ENCODE measurements at places on chromosomes 5 and 9. TPM values are rescaled to one million over a fixed set of nuclear protein-coding genes. Genes with fewer than 3 reads are reported as not detected.
A peak's percentile ranks its signal among the peaks of the same experiment; 100 is the strongest.

The TERT gene
- total RNA-seq: not detected

The HK3 gene
- total RNA-seq: not detected

The ITK gene
- 0.11 TPM for total RNA-seq

The CMBL gene
- total RNA-seq: 4.0 TPM

The CRB2 gene
- total RNA-seq: not detected

The PCDHGA10 gene
- total RNA-seq: 11.1 TPM

DNA sequence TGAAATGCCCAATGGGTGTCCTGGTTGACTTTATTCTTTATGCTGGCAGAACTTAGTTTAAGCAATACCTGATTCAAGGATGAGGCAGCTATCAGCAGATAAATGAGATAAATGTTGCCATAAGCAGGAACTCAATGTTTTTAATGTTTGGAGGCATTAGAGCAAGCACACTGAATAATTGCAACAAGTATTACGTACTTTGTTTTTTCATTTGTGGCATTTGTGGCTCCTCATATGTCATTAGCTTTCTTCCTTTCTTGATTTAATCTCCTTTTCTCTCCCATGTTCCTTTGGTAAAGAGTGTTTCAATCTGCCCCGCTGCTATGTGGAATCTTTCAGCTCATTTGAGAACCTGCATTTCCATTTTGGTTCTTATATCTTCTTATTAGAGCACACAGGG is 6.4 kb upstream of the NR3C1 start:
- H3K27ac ChIP-seq: no peak overlapping the region
- H3K4me1 ChIP-seq: peaks cover 18% of the 10 kb centered on the region
- no peaks in the 10 kb centered on the region for H3K36me3 ChIP-seq
- no peak overlapping the region for H3K4me3 ChIP-seq
- no peaks in the 10 kb centered on the region for H3K27me3 ChIP-seq
- no peak for DNase-seq

DNA sequence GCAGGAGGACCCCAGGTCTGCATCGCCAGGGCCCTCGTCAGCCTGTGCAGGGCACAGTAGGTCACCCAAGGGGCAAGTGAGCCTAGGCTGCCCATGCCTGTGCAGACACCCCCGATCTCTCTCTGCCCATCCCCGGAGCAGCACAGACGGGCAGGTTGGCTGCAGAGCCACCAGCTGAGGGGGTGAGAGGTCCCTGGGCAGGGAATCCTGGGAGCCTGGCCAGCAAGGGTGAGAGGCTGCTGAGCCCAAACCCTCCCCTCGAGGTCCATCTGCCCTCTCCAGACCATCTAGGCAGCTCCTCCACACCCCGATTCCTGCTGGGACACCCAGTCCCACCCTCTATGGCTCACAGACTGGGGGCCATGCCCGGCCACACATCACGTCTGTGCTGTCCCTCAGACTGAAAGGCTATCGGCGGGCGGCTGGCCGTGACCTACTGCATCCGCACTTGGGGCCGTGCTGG is 2.8 kb upstream of the DPP7 start:
- no peak overlapping the region for H3K4me3 ChIP-seq
- no peaks in the 10 kb centered on the region for H3K36me3 ChIP-seq
- no peak overlapping the region for H3K27ac ChIP-seq
- no peaks in the 10 kb centered on the region for H3K27me3 ChIP-seq

GRCh38 chr5:131996210-131997025 is 15.0 kb downstream of the ACSL6 start:
- no peaks in the 10 kb centered on the region for H3K4me1 ChIP-seq
- H3K27ac ChIP-seq: no peak overlapping the region
- no peak overlapping the region for H3K4me3 ChIP-seq
- no peaks in the 10 kb centered on the region for H3K36me3 ChIP-seq
- DNase-seq: no peak

GRCh38 chr5:7436521-7436920 is 40.6 kb downstream of the ADCY2 start:
- H3K27ac ChIP-seq: no peak overlapping the region
- no peaks in the 10 kb centered on the region for H3K27me3 ChIP-seq
- no peak for DNase-seq
- no peaks in the 10 kb centered on the region for H3K4me1 ChIP-seq
- no peak overlapping the region for H3K4me3 ChIP-seq

DNA sequence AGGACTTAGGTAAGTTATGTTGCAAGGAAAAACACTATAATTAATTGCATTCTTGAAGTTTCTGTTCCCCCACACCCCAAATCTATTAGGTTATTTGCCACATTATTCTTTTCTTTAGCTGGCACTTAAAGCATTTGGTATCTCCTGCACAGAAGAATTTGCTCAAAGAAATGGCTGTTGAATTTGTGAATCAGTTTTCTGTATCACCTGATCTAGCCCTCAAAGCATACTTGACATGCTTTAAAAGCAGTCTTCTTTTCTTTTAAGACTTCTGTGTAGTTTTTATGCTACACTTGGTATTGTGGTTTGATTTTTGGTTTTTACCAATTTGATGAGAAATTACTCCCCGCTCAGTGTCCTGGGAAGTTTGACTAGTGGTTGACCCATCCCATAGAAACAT is 69.1 kb downstream of the RIC1 start:
- no peaks in the 10 kb centered on the region for H3K27me3 ChIP-seq
- no peak overlapping the region for H3K4me3 ChIP-seq
- 0 out of 2 replicates have a peak, but pooled peaks cover 7% of the 10 kb centered on the region for H3K4me1 ChIP-seq
- H3K36me3 ChIP-seq: 0 out of 2 replicates have a peak, but pooled peaks cover 4% of the 10 kb centered on the region
- no peak overlapping the region for H3K27ac ChIP-seq

DNA sequence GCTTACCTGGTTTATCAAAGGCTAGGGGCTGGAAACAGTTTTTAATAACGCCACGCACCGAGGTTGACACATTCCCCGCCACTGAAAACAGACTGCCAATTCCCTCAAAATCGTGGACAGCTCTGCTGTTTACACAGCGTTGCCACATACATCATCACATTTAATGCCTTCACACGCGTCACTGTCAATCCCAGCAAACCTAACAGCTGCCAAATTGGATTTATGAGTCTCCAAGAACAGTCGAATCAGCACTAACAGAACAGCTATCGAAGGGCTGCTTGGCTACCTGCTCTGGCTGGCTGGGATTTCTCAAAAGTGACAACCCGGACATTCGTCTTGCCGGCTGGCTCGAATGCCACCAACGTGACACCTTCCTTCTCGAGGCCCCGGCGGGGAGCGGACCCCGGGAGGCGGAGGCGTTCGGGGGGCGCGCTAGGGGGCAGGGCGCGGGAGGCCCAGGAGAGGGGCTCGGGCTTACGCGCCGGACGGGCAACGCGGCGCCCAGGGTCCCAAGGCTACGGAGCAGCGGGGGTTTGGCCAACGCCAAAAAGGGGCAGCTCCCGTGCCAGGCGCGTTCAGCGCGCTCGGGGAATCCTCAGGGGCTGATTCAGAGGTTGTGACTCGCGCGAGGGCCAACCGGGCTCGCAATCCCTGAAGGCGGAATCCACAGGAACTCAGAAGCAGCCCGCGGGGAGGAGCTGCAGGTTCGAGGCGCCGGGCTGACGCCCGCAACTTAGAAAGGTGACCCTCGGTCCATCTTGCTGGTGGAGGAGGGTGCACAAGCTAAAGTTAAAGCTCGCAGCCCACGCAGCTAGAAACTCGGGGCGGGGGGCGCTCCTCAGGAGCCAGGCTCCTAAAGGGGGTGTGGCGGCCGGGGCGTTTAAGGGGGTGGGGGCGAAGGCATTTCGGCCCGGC is 1.2 kb downstream of the CDC14B start:
- DNase-seq: peak; percentile 93
- peaks cover 16% of the 10 kb centered on the region for H3K4me1 ChIP-seq
- no peaks in the 10 kb centered on the region for H3K27me3 ChIP-seq
- no peaks in the 10 kb centered on the region for H3K36me3 ChIP-seq

- H3K4me1 ChIP-seq: peaks cover 27% of the 10 kb centered on the region
- H3K4me3 ChIP-seq: peak overlapping the region; percentile 40
- peak overlapping the region; percentile 30 for H3K27ac ChIP-seq
- H3K36me3 ChIP-seq: peaks cover 29% of the 10 kb centered on the region
- peak; percentile 70 for DNase-seq
- no peaks in the 10 kb centered on the region for H3K27me3 ChIP-seq
Observed at GRCh38 chr5:32420506-32420905, 24.0 kb downstream of the ZFR start.

GRCh38 chr5:143426437-143426991 is 23.0 kb upstream of the NR3C1 start:
- H3K27ac ChIP-seq: no peak overlapping the region
- H3K4me1 ChIP-seq: no peaks in the 10 kb centered on the region
- H3K36me3 ChIP-seq: no peaks in the 10 kb centered on the region

DNA sequence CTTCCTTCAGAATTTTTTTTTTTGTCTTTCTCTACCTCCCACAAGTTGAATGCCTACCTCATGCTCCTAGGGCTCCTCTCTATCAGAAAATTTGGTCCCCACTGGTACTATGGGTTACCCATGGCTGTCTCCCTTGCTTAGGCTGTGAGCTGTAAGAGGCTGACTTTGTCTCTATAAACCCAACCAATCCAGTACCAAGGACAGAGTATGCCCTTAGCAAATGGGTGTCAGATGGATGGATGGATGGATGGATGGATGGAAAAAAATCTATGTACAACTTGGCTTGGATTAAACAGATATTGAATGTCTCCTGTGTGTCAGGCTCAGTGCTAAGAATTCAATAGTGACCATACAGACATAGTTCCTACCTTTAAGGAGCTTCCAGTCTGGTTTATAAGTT is 398.2 kb upstream of the TRPC7 start:
- DNase-seq: no peak
- H3K4me1 ChIP-seq: no peaks in the 10 kb centered on the region

- H3K27me3 ChIP-seq: peaks cover 12% of the 10 kb centered on the region
- DNase-seq: peak; percentile 72
- no peaks in the 10 kb centered on the region for H3K36me3 ChIP-seq
- H3K4me1 ChIP-seq: peaks cover 8% of the 10 kb centered on the region
- no peak overlapping the region for H3K4me3 ChIP-seq
- H3K27ac ChIP-seq: no peak overlapping the region
Observed at GRCh38 chr9:128409978-128410377, 10.7 kb upstream of the CERCAM start.

- no peak overlapping the region for H3K27ac ChIP-seq
- H3K27me3 ChIP-seq: no peaks in the 10 kb centered on the region
- H3K4me1 ChIP-seq: no peaks in the 10 kb centered on the region
Observed at GRCh38 chr9:107794259-107794658, 304.7 kb upstream of the KLF4 start.

GRCh38 chr9:19720377-19720776 is 68.5 kb downstream of the SLC24A2 start:
- H3K27me3 ChIP-seq: no peaks in the 10 kb centered on the region
- no peak overlapping the region for H3K27ac ChIP-seq
- H3K4me3 ChIP-seq: no peak overlapping the region
- H3K36me3 ChIP-seq: no peaks in the 10 kb centered on the region

- H3K27ac ChIP-seq: peak overlapping the region; percentile 63
- H3K36me3 ChIP-seq: no peaks in the 10 kb centered on the region
- DNase-seq: peak; percentile 82
- H3K27me3 ChIP-seq: no peaks in the 10 kb centered on the region
Observed at GRCh38 chr5:111859031-111859430, 102.0 kb upstream of the NREP start.

DNA sequence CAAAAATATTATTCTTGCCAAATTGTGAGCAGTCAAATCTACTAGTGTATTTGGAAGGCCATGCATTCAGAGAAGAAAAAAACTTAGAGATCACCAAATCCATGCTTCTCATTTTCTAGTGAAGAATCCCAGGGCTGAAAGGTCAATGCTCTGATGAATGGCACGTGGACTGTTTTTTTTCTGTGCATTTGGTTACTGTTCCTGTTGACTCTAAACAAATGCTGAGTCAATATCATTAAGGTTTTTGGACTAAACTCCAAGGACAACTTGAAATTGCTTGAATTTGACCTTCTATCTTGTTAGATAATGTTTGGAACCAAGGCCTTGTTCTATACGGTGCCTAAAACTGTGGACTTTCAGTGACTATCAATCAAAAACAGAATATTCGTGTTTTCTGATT is 142.2 kb downstream of the OSTF1 start:
- H3K36me3 ChIP-seq: no peaks in the 10 kb centered on the region
- no peaks in the 10 kb centered on the region for H3K4me1 ChIP-seq
- H3K4me3 ChIP-seq: no peak overlapping the region
- H3K27ac ChIP-seq: no peak overlapping the region
- no peaks in the 10 kb centered on the region for H3K27me3 ChIP-seq
- DNase-seq: no peak

DNA sequence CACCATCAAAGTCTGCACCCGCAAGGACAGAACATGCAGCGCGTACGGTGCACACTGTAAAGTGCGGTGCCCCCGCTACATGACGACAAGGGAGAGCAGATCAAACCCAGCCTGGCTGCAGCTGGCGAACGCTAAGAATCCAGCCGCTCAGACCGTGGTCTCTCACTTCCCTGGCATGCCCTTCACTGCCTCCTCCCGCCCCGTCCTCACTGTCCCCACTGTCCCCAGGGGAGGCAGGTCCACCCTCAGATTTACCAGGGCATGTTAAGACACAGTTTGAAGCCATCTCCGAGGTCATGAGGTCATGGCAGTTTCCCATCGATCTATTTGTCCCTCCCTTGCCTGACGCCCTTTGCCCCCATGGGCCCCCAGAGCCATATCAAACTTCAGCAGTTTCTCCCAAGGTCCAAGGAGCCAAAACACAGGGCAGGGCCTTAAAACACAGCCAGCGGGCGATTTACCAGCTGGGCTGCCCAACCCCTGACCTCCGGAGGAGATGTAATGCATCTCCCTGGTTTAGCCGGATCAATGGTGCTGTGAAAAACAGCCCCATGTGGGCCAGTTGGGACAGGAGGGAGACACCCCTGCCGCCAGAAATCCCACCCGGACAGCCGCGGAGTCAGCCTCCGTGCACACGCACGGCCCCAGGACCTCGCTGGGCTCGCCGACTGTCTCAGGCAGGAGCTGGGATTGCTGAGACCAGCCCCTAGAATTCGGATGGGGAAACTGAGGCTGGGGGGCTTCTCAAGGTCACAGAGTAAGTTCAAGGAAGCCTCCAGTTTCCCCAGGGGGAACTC is 52.3 kb upstream of the FUBP3 start:
- H3K27me3 ChIP-seq: 0 out of 2 replicates have a peak, but pooled peaks cover 17% of the 10 kb centered on the region
- H3K4me3 ChIP-seq: no peak overlapping the region
- H3K36me3 ChIP-seq: no peaks in the 10 kb centered on the region
- DNase-seq: no peak
- no peaks in the 10 kb centered on the region for H3K4me1 ChIP-seq

GRCh38 chr5:39014561-39014960 is 59.6 kb downstream of the RICTOR start:
- peaks cover 46% of the 10 kb centered on the region for H3K4me1 ChIP-seq
- DNase-seq: peak; percentile 86
- H3K27ac ChIP-seq: peak overlapping the region; percentile 70
- H3K36me3 ChIP-seq: no peaks in the 10 kb centered on the region
- no peaks in the 10 kb centered on the region for H3K27me3 ChIP-seq
